ENCODE measurements at places on chromosomes 6 and 20.

GRCh38 chr20:33803921-33804337, 7.2 kb upstream of the CHMP4B start:
- DNase-seq: peak; percentile 83

DNA sequence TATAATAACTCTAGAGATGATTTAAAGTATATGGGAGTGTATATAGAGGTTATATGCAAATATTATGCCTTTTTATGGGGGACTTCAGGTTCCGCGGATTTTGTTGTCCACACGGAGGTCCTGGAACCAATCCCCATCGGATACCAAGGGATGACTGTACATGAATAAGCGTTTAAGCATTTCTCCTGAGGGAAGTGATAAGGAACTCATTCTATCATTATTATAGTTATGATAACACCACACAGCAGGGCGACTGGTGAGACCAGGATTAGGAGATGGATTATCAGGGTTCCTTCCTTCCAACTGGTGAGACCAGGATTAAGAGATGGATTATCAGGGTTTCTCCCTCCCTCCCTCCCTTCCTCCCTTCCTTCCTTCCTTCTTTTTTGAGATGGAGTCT, 6.6 kb downstream of the ECI2 start:
- DNase-seq: no peak

DNA sequence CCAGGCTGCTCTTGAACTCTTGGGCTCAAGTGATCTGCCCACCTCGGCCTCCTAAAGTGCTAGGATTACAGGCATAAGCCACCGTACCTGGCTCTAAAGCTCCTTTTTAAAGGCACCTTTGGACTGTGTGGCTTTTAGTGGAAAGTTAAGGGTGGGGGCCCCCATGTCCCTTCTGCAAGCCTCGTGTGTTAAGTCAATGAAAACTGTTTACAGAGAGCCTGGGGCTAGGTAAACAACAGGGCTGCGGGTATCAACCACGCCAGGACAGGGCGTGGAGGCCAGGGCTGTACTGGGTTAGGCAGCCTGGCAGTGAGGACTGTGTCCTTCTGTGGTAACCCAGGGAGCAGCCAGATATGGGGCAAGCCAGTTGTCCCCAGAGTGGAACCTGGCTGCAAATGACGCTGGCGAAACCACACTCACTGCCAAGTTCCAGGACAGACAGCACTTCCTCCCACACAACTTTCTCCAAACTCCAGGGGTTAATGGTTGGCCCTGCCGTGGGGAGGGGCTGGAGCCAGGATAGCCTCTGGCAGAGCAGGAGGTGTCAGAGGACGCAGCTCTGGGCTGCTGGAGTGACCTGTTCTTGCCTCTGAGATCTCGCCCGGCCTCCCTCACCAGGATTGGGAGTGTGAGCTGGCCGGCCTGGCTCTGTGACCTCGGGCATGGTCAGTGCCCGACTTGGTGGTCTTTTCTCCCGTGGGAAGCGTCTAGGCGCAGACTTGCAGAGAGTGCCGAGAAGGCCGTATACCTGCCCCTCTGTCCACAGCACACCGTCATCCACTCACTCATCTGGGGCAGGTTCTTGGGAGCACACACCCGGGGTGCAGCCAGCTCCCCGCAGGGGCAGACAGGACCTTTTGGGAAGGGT, 3.2 kb downstream of the SLC17A9 start:
- no peak for DNase-seq

GRCh38 chr20:47280228-47280627, 76.3 kb downstream of the ZMYND8 start:
- DNase-seq: no peak

- peak; percentile 94 for DNase-seq
Measured at GRCh38 chr6:53734473-53735299, 60.1 kb upstream of the LRRC1 start.

- peak; percentile 62 for DNase-seq
Measured at GRCh38 chr6:84774157-84774984, 10.0 kb upstream of the TBX18 start.

- peak; percentile 96 for DNase-seq
Measured at GRCh38 chr20:22288957-22289356, 295.4 kb downstream of the FOXA2 start.

GRCh38 chr20:44196271-44196670, 9.3 kb upstream of the JPH2 start:
- DNase-seq: no peak

DNA sequence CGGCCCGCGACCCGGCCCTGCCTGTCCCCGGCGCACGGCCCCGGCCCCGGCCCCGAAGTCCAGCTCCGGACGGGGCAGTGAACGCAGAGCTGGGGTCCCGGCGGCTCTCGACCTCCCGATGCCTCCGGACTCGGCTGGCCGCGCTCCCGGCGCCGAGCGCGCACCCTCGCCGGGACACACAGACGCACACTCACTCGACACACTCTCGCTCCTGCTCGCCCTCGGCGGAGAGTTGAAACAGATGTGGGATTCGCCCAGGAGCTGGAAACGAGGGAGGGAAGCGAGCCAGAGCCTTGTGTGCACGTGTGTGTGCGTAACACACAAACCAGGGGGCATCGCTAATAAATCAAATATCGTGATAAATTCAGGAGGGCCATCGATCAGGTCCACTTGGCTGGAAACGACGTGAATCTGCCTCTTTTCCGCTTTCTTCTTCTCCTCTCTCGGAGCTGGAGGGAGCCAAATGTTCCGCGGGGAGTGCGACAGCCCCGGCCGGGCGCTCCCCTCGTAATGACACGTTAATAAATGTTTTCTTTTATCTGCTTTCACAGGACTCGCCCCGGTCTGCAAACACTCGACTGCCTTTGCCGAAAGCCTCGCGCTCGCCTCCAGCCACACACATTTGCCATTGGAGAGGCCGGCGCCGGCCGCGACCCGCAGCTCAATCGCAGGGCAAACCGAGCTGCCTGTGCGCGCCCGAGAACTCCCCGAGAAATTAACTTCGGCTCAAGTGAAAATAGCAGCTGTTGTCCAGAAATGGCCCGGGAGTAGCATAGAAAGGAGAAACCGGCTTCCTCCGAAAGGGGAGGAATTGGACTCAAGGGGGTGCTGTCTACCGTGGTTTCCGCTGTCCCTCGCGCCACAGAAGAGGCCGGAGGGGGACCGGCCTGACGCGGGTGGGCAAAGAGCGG, 828 bp upstream of the SULF2 start:
- DNase-seq: peak; percentile 85

DNA sequence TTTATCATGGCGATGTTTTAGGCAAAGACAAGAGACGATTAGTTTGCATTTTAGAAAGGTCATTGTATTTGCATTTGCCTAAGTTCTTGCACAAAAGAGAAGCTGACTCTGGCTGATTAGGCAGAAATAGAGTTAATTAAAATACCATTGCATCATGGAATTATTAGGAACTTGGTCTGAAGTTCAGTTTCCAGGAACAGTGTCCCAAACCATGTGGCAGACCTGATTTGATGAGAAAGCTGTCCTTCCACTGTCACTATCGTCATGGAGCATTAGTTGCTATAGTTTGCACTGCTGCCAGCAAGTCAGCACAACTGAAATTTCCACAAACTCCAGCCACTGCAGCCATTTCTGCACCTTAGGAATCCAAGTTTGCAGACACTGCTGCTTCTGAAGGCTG, 24.3 kb upstream of the MCUR1 start:
- no peak for DNase-seq

- DNase-seq: no peak
Measured at GRCh38 chr20:18258126-18258860, 30.0 kb upstream of the ZNF133 start.

GRCh38 chr6:44698602-44699001, 311.1 kb downstream of the CDC5L start:
- DNase-seq: no peak

- no peak for DNase-seq
Measured at GRCh38 chr6:133274813-133275212, 33.7 kb downstream of the EYA4 start.

GRCh38 chr6:108633436-108633835, 72.7 kb downstream of the FOXO3 start:
- no peak for DNase-seq

GRCh38 chr6:105744815-105745214, 341.3 kb upstream of the PRDM1 start:
- DNase-seq: no peak

DNA sequence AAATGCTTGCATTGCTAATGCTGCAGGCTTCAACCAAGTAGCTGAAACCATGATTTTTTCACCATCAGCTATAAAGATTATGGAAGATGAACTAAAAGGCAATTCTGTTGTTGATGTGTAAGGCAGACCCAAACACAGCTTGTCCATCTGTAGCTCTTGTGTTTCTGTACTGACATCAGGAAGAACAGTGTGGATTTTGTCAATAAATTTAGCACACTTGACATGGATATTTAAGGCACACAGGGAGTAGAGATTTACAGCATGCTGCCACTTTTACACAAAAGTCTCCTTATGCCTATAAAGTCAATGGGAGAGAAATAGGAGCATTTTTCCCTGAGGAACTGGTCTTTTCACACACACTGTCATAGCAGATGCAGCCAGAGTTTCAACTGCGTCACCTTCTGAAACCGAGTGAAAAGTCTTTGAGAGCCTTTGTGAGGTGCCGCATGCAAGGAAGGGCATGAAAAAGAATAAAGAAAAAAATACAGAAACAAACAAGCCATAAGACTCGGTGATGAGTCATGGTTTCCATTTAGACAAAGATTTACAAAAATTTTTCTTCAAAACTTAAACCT, 261.4 kb upstream of the TFAP2D start:
- DNase-seq: no peak
